ENCODE measurements at places on chromosomes 6 and 20.
A peak's percentile ranks its signal among the peaks of the same experiment; 100 is the strongest.

DNA sequence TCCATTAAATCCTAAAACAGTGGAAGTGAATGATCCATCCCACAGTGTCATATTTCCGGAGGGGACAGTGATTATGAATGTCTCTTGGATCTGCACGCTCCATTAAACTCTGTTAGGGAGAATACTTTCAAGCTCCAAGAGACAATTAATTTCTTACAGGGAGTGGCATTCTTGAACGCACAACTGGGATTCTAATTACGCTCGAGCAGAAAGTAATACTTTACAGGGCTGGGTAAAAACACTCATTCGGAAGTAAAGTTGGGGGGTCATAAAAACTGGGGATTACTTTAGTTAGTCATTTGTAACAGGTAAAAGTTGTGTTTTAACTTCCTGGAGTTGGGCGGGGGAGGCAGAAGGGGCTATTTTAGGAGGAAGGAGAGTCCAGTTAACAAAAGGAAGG lies 151.8 kb downstream of the ZFP64 start:
- DNase-seq, result no peak

GRCh38 chr20:57658447-57658832 lies 38.2 kb upstream of the ZBP1 start:
- no peak for DNase-seq

- DNase-seq, result peak; percentile 81
Observed at GRCh38 chr20:31572701-31573554, 32.2 kb upstream of the ID1 start.

DNA sequence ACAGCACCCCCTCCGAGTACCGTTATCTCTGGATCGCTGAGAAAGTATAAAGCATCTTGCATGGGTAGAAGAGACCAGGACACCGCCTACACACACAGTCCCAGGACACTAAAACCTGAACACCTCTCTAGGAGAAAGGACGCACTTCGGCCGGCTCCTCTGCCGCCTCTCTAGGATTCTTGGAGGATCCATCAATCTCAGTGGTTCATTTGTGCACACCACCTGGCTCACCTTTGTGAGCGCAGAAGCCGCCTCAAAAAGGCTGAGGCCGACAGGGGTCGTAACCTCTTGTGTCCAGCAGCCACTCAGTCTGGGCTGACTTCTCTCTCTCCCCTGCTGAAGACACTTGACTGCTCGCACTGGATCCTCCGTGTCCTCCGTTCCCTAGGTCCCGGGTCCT lies 13.5 kb downstream of the ZSCAN23 start:
- no peak for DNase-seq

DNA sequence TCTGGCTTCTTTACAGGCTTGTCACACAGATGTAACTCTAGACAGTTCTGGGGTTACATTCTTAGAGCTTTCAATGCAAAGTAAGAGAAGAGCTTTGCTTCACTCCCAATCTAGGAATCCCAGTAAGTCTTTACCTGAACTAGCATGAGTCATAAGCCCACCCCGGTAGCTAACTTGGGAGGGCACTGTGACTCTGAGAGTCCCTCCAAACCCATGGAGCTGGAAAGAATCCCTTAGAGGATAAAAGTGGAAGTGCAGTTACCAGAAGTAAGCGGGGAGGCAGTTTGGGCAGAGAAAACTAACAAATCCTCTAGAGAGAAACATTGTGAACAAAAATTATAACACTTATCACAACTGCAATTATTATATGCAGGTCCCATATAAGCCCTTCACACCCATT lies 84.0 kb upstream of the SMLR1 start:
- DNase-seq, result no peak

DNA sequence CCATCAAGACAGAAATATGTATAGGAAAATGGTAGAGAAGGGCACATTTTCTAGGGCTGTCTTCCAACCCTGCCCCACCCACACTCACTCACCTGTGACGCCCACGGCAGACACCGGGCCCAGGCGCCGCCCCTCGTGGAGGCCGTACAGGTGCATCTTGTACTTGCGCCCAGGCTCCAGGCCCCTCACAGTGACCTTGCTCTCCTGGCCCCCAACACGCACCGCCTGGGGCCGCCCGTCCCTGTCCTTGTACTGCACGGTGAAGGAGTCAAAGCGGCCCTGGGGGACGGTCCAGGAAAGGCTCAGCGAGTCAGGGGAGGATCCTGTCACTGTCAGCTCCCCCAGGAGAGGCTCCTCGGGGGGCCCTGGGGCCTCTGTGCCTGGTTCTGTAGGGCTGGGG lies 19.8 kb downstream of the CYP21A2 start:
- no peak for DNase-seq

- no peak for DNase-seq
Observed at GRCh38 chr20:35303382-35303734, 11.1 kb upstream of the FAM83C start.

DNA sequence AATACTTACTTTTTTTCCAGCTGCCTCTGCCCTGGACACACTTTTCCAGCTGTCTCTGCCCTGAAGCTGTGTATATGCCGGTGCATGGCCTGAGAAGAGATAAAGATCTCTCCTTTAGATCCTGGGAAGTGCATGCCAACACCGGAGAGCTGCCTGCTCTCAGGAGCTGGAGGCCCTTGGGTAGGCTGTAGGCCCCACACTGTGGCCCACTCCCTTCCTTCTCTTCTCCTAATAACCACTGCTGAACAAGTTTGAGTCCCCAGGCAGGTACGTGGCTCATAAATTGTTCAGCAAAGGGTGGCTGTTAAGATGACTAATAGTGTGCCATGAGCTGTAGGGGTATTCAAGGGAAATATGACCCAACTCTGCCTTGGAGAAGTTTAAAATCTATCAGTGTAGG lies 102.5 kb downstream of the CD24 start:
- no peak for DNase-seq

GRCh38 chr6:163565140-163565539 lies 150.6 kb downstream of the QKI start:
- no peak for DNase-seq
